ENCODE measurements at places on chromosomes 7 and 10.

- no peak for DNase-seq
Observed at GRCh38 chr10:74417397-74417796, 266.4 kb downstream of the ADK start.

- DNase-seq = no peak
Observed at GRCh38 chr7:147146169-147146568, 1029.6 kb downstream of the CNTNAP2 start.

DNA sequence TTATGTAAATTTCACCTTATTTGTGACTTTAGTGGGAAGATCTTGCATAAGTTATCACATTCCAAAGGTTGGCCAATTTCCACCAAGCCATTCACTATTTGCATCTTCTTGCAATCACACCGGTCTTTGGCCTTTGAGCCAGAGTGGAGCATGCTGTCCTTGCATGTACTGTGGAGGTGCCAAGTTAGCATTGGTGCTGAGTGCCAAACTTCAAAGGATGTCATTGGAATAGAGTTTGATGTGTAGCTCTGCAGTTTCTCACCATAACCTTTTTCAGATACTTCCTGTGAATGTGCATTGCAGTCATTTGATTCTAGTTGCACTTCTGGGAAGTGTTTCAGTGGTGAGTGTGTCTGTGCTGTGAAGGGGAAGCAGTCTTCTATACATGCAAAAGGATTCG, 620.6 kb downstream of the SUGCT start:
- no peak for DNase-seq

DNA sequence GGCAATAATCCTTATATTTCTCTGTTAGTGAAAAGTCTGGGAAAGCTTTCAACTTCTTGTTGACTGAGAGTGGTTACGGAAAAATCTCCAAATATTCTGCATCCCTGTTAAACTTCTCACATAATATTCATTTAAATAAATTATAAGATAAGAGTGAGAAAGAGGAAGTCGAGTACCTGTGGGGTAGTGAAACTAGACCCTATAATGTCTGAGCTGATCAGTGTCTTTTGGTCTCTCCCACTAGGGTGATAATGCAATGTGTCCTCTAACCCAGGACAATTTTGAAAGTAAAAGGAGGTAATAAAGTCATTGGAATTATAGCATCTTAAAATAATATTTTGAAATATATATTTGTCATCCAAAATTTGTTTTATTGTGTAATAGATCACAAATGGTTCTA, 2.1 kb upstream of the AGR3 start:
- no peak for DNase-seq

- no peak for DNase-seq
Observed at GRCh38 chr7:116970238-116970910, 17.1 kb downstream of the ST7 start.

- DNase-seq = no peak
Observed at GRCh38 chr7:66508431-66508830, 120.2 kb upstream of the KCTD7 start.

GRCh38 chr7:49848211-49848841, 74.9 kb downstream of the VWC2 start:
- no peak for DNase-seq

- DNase-seq = no peak
Observed at GRCh38 chr10:47249881-47250280, 50.1 kb upstream of the GDF10 start.

GRCh38 chr7:111098011-111098925, 7.3 kb downstream of the LRRN3 start:
- DNase-seq = peak; percentile 33

DNA sequence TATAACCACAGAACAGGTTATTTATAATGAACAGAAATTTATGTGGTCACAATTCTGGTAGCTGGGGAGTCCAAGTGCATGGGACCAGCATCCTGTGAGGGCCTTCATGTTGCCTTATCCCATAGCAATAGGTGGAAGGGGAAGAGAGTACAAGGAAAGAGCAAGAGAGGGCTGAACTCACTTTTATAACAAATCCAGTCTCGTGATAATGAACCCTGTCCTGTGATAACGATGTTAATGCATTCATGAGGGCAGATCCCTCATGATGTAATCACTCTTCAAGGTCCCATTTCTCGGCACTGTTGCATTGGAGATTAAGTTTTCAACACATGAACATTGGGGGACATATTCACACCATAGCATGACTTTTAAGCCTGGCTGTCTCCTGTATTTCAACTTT, 27.4 kb upstream of the CCDC7 start:
- DNase-seq = no peak

DNA sequence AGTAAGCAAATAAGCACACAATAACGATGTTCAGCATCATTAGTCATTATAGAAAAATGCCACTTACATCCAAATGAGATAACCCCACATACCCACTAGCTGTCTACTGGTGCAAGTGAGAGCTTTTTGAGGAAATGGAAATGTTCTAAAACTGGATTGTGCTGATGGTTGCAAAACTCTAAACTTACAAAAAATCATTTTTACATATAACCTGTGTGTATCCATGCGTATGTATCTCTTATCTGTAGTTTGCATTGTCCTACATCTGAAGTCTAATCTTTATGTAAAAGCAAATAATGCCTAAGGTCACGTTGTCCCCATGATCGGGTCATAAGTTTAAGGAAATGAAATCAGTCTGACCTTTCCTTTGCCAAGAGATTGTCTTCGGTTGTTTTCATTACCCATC, 81.6 kb upstream of the DNAJB6 start:
- no peak for DNase-seq

GRCh38 chr10:133325440-133326222, 11.1 kb downstream of the CALY start:
- peak; percentile 65 for DNase-seq

GRCh38 chr10:60237977-60238758, 151.5 kb downstream of the ANK3 start:
- DNase-seq = no peak

GRCh38 chr10:104329735-104330134, 8.5 kb downstream of the ITPRIP start:
- no peak for DNase-seq

DNA sequence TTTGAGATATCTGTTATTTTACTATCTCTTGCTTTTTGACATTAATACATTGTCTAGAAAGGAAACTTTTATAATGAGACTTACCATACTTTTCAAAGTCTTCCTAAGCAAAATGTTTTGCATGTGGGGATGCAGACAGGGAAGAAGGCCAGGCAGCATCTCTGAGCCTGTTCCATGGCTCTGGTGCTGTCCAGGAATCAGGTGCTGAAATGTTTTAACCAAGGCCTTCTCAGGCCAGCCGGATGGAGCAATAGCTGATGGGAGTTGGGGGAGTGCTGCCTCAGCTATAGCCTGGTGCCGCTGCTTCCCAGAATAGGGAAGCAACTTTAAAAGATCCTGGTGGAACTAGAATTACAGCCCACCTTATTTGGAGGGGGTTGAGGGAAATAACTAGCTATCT, 38.5 kb downstream of the CRTAC1 start:
- DNase-seq = no peak

GRCh38 chr10:47137311-47137851, 162.6 kb upstream of the GDF10 start:
- no peak for DNase-seq

- DNase-seq = no peak
Observed at GRCh38 chr10:29835055-29835454, 200.3 kb upstream of the SVIL start.

DNA sequence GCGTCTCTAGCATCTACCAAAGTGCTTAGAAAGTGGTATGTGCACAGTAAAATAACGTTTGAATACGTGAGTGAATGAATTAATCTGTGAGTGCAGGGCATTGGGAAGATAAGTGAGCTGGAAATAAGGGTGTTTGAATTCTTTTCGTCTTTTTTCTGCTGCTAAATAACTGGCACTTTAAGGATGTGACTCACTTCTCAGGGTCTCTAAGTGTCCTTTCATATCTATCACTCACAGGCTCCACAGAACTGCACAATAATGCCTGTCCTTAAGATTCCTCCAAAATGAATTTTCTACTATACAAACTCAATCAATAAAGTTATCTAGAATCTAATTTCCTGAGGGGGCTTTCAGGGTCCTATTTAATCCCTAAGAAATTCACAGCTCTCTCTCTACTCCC, 3.2 kb upstream of the DGKB start:
- DNase-seq = no peak

- DNase-seq = no peak
Observed at GRCh38 chr10:4767033-4767814, 58.8 kb upstream of the AKR1E2 start.

GRCh38 chr7:113000316-113001020, 86.2 kb downstream of the GPR85 start:
- DNase-seq = no peak

DNA sequence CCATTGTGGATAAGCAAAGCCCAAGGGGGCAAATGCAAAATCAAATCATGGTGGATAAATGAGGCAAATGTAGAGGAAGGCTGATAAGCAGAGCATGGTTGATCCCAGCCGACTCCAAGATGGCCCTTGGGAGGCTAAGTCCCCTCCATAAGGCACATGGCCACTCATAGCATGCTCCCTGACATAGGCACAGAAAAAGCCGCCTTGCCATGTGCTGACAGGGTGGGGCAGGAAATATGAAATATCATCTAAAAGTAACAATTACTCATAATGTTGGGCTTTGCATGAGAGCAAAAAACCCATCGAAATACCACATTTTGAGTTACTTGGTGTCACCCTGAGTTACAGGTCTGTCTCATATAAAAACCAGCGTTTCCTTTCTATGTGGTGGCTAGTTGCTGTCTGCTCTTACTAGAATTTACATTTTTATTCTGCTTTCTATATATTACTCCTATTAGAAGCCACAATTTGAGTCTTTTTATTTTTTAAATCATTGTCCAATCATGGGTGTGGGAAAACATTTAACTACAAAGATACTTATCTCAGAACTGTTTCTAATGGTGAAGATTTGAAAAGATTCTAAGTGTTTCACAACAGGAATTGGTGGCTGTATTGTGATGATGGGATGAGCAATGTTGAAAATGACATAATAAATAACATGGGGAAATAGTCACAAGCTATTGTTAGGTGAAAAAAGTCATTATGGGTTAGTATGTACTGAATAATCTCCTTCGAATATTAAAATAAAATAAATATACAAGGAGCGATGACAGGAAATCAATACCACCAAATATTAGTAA, 102.7 kb downstream of the CUBN start:
- DNase-seq = no peak

GRCh38 chr10:95291365-95292039, 699 bp upstream of the PDLIM1 start:
- no peak for DNase-seq

DNA sequence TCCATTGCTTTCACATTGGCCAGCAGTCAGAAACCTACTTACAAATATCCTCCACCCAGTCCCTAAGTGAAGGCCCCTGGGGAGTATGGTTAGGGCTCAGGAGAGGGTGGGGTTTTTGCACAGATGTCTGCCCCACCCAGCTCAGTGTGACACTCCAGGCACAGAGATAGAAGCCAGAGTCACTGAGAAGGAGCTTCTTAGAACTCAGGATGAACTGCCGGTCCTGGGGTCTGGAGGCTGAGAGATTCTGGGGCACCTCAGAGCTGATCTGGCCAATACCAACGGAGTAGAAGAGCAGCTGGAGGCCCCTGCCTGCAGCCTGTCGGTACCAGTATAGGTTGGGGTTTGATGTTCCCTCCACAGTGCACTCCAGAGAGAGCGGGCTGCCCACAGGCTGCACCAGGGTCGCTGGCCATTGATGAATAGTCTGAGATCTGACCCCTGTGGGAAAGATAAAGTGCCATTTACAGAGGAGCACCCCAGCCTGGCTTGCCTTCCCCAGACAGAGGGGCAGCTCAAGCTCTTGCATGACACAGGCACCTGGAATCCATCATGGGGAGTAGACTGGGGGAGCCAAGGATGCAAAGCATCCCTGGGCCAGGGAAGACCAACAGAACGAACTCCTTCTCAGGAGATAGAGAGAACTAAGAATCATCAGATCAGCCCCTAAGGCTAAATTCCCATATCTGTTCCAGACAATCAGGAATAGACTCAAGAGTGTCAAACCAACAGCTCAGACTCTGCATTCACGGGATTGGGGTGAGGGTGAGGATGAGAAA, 41.9 kb downstream of the PRSS2 start:
- DNase-seq = peak; percentile 11

All from naive thymus-derived CD8-positive, alpha-beta T cell (primary cell).